ENCODE measurements at places on chromosomes 2 and 18. TPM values are rescaled to one million over a fixed set of nuclear protein-coding genes. Genes with fewer than 3 reads are reported as not detected.

DNA sequence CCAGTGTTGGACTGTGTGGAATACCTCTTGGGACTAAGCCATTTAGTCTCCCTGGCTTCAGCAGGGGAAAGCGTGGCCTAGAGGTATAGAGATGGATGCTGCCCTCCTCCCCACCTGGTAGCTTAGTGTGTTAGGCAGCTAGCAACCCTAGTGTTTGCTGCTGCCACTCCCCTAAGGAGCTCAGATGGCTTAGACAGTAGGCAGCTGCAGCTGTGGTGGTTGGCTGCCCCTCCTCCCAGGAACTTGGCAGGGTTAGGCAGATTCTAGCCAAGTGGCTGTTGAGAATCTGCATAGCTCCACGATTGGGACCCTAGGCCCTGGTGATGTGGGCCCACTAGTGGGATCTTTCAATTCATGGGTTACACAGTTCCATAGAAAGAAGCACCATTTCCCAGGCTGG is 550.4 kb upstream of the CHAC2 start:
- no peak for DNase-seq

DNA sequence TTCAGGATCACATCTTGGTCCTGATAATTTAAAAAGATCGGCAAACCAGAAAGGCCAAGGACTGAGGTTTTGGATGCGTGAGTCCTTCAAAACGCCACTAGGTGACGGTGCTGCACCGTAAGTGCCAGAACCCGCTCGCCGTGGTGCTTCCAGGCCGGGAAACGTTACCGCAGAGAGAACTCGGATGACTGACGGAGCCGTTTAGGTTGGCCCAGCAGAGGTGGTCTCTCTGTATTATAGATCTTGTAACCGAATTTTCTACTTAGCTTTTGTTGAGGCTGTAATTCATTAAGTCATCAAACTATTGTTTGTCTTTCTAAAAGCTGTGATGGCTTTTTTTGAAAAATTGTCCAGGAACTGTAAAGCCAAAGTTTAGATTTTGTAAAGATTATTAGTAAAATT is 39.8 kb upstream of the ADCYAP1 start:
- DNase-seq, result peak; percentile 41

- no peak for DNase-seq
These were observed 343 bp upstream of the CD302 start for GRCh38 chr2:159798376-159798725.

DNA sequence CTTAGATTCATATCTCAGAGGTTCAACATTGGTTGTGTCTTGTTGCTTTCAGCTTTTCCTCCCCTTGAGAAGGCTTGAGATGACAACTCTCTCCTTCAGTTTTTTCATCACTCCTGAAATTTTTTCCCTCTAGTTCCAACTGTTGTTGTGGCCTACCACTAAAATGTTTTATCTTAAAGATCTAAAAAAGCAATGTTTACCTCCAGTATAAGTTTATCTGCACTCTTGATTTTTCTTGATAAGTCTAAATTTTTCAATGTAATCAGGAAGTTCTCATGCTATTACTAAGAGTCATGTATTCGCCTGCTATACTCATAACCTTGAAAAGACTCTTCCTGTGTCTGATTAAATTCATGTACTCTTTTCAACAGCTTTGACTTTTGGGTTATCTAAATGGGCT is 366.3 kb upstream of the TFPI start:
- no peak for DNase-seq

DNA sequence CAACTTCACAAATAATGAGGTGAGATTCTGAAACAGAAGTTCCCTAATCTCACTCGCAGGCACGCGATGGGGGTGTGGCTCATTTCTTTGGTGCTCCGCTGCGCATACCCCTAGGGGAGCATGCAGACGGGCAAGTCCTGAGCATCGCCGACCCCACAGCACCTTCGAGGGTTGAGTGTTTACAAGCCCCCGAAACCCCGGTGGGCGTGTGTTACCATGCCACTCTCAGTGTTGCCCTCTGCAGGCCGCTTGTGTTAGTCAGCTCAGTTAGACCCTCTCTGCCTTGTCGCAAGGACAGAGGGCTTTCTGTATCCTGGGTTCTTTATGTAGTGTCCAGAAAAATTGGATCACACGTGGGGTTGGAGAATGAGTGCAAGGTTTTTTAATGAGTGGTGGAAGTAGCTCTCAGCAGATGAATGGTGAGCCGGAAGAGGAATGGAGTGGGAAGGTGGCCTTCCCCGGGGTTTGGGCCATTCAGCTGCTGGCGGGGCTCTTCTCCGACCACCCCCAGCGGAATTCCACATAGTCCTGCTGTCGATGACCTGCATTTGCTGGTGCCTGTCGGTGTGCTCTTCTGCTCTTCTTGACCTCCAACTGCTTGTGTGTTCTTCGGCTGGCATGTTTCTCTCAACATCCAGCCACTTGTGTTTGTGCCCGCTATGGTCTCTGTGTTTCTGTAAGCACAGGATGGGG is 191.3 kb downstream of the RPRM start:
- no peak for DNase-seq

GRCh38 chr18:41548521-41549260 is 406.3 kb upstream of the PIK3C3 start:
- DNase-seq, result no peak

GRCh38 chr2:207833251-207833751 is 63.6 kb upstream of the FZD5 start:
- no peak for DNase-seq

The PRKAG3 gene
- polyA plus RNA-seq, result 32.9 TPM

DNA sequence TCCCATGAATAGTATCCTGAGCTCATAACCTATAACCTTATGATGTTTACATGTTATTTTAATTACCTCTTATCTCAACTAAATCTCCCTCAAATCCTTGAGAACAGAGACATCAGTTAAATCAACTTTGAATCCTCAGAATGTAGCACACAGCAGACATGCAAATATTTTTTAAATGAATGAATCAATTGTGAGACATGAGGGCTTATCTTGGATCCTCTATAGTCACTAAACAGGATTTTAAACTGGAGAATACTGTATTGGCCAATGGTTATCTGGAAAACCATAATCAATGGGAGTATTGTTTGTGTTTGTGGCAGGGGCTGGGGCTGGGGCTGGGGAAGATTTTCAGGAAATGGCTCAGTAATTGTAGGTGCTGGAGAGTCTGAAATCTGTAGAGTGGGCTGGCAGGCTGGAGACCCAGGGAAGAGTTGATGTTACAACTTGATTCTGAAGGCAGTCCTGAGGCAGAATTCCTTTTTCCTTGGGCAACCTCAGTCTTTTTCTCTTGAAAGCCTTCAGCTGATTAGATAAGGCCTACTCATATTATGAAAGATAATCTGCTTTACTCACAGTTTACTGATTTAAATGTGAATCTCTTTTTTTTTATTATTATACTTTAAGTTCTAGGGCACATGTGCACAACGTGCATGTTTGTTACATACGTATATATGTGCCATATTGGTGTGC is 106.3 kb downstream of the NCOA1 start:
- DNase-seq, result no peak

DNA sequence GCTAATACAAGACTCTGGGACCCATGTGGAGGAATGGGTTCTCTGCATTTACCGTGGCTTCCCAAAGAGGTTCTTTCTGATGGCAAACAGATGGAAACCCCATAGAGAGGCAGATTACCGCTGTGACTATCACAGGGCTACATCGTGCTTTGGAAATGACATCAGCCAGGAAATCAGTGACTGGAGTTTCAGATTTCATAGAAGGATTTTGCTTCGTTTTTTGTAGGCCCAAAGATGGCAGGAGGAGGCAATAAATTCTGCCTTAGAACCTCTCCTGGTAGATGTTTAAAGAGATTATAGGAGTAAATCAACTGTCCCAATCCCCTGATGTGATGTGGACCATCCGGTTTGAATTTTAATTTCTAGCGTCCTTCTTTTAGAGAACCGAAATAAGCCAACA is 214.1 kb downstream of the AGPS start:
- no peak for DNase-seq

Measured in forelimb muscle (tissue), 1 donor.